ENCODE measurements at places on chromosomes 1 and 21.

DNA sequence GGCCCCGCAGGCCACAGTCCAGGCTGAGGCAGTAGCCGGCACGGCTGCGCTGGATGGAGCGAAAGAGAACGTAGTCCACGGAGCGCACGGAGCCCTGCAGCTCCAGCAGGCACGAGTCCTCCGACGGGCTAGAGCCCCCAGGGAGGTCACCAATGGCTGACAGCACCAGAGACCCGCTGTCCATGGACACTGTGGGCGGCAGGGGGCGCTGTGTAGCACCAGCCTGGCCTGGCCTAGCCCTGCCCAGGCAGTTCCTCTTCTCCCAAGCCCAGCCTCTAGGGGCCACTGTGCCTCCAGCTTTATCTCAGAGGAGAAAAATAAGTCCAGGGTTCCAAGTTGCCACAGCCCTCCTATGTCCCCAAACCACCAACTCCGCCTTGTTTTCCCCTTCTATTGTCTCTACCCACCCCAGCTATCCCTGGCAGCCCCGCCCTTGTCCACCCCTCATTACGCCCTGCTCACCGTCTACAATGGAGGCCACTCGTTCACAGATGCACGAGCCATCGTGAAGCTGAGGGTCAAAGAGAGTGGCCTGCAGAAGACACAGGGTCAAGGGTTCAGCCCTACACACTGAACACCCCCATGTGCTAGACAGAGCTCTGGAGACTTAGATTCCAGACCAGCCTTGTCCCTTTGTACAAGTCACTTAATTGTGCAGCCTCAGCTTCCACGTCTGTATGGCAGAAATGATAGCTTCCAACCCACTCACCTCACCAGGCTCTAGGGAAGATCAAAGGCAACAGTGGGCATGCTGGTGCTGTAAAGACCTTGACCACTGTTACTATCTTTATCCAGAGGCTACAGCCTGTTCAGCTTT lies 4.4 kb downstream of the ENTREP3 start:
- peak; percentile 97 for DNase-seq

DNA sequence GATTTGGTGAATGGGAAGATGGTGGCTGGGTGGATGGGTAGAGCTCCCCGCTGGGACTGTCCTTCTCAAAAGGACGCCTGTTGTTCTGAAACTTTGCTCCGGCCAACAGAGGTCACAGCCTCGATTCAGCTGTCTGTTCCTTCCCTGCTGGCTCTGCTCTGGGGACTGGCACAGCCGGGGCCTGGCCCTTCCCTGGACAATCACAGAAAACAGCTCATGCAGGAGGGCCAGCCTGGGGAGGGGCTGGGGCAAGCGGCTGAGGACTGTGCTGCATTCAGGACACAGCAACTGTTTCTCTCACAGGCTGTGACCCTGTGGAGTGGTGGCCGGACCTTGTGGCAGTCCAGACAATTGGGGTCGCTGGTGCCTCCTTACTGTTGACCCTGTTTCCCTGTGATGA lies 110.7 kb upstream of the TMEM51 start:
- DNase-seq: no peak

DNA sequence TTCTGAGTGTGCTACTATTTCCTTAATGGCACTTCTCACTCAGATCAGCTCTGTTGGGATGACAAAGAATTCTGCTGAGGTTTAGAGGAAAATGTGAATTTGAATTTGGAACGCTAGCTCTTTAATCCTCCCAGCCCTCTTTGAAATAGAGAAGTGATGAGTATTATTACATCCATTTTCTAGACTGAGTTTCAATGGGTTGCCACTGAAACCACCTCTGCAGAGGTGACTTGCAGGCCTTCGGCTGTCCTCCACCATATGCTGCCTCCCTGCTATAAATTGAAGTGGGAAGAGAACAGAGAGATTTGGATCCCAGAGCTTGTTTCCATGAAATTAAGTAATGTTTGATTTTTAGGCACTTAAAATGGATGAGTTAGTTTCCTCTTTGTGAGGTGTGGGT lies 363.2 kb upstream of the SNX7 start:
- no peak for DNase-seq

DNA sequence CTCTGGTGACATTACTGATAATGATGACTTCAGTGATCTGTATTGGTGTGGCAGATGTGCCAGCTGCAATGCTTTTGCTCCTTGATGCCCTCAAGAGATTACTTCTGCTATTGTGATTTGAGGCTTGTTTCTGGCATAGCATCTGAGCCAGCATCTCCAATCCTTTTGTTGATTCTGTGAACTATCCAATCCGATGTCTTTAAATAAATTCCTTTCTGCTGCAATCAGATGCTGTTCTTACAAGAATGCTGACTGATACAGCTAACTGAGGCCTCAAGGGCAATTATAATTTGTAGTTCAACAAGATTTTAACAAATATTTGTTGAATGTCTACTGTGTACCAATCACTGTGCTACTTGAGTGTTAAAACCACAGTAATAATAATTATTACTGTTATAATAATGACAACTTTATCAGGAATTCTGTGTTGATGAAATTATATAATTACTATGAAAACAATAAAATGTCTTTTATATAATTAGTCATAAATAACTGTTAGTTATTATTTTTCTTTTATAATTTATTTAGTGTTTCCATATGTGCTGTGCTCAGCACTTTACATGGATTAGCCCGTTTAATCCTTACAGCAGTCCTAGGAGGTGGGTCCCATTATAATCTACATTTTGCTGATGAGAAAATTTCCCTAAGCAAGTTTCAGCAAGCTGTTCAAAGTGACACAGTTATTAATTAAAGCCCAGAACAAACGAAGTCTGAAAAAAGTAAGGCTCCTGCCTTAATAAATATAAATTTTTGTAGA lies 308.2 kb downstream of the BRINP3 start:
- no peak for DNase-seq

- no peak for DNase-seq
Observed at GRCh38 chr1:33797849-33798248, 66.0 kb upstream of the HMGB4 start.

GRCh38 chr1:246969621-246970020 lies 37.9 kb upstream of the AHCTF1 start:
- DNase-seq: no peak

DNA sequence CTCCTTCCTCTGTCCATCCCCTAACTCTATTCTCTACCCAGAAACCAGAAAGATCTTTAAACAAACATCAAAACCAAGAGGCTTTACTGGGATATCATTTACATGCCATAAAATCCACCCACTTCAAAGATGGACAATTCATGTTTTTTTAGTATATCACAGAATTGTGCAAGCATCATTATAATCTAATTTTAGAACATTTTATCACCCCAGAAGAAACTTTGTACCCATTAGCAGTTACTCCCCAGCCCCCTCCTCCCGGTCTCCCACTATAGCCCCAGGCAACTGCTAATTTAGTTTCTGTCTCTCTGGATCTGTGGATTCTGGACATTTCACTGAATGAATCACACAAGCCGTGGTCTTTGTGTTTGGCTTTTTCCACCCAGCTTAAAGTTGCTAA lies 4.8 kb upstream of the SELENON start:
- no peak for DNase-seq

- DNase-seq: no peak
Observed at GRCh38 chr1:113325022-113325421, 65.3 kb upstream of the MAGI3 start.

Data from iPS-NIHi11 (cell line).